ENCODE measurements at places on chromosomes 12 and 14.
A peak's percentile ranks its signal among the peaks of the same experiment; 100 is the strongest.

DNA sequence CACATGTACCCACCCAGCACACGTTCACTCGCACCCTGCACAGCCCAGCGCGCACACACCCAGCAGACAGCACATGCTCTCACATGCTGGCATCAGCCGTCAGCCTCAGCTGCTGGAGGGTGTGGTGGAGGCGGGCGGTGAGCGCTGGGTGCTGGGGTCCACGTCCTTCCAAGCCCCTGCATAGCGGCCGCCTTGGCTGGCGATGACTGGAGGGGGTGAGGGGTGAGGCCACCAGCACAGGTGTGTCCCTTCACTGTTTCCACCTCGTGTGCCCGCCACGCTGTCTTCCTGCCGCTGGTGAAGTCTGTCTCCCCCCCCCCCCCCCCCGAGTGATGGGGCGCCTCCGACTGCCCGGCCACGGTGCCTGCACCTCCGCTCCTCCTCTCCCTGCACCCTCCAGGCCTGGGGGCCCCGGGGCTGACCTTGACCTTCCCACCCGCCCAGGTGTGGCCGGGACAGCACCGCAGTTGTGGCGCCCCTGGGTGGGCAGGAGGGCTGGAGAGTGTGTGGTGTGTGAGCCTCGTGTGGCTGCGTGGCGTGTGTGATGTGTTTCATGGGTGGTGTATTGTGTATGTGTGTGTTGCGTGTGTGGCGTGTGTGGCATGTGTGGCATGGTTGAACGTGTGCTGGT lies 37.4 kb downstream of the NOC4L start:
- DNase-seq, result no peak

GRCh38 chr14:35699791-35700444 lies 109.2 kb downstream of the RALGAPA1 start:
- DNase-seq, result no peak

DNA sequence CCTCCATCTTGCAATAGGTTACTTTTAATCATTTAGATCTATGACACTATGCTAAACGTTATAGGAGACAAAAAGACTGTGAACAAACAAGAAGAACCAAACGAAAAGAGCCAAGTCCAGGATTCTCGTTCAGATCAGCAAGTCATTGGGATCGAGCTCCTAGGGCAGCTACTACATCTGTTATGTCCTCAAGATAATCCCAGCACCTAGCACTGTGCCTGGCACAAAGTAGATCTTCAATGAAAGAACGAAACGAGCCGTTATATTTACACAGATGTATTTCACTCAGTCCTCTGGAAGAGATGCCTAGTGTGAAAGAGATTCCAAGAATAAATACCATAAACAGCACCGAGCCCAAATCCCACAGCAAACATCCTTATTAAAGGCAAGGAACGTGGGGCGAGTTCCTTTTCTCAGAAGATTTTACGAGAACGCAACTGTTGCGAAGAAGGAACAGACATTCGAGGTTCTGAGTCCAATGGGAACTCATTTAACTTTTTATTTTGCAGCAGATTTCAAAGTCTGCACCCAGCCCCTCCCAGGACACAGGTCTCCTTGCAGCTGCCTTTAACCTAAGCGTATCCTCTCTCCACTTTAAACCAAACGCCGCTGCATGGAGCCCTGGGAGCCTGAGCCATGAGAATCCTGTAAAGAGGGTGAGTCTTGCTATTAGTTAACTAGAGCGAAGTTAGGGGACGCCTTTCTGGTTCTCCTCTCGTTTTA lies 544 bp upstream of the TDP1 start:
- DNase-seq, result peak; percentile 34

GRCh38 chr14:106201376-106201775 lies 675.0 kb downstream of the TMEM121 start:
- no peak for DNase-seq

DNA sequence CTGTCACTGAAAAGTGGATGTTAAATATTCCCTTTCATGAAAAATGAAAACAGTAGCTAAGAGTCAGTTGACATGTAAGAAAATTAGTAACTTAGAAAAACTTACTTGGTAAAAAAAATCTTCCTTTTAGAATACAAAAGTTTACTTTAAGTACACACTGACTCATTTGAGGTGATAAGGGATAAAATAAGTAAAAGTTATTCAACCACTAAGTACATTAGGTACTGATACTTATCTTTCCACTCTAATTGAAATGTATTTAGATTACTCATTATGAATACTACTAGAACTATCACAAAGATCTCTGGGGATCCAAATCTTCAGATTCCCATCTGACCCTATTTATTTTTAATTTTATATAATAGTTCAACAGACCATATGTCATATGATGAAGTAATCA lies 12.2 kb downstream of the SYCP3 start:
- no peak for DNase-seq

DNA sequence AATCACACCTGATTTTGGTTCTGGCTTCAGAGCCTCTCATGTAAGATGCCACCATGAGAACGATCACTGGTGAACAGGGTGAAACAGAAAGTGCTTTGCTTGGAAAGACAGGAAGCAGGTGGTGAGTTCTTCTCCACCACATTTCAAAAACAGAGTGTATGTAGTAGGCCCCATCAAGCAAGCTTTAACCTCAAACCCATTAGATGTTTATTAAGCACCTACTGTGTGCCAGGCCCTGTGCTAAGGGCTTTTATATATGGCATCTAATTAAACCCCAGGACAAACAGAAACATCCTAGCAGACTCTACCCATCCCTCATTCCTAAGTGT lies 47.8 kb upstream of the MED13L start:
- DNase-seq, result no peak

DNA sequence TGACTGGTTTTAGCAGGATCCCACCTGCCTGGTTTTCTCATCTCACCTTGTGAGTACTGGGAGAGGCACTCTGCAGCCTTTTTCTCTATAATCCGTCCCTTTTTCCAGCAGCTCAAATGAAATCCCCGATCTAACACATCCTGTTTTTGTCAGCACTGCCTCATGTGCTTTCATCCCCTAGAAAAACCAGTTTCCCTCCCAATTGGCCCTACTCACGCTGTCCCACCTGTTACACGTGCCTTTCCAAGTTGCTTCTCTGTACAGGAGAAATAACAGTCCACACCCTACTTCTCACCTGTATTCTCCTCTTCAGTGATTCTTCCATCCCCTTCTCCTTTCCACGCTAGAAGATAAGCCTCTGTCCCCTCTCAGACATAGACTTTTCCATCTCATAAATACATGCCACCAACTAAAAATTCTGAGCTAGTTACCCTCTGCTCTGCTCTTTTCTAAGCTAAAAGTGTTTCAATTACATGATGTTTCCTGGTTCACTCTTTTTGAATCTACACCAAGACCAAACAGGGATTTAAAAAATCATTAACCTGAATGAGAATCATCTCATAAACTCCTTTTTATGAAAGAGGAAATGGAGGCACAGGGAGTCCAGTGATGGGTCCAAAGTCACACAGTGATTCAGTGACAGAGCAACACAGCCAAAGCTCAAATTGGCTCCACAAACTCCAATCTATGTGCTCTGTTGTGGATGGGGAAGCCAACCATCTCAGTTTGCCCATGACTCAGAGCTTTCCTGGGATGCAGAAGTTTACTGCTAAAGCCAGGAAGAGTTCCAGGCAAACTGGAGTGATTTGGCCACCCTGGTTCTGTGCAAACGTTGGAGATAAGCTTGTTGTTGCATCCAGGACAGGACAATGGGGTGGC lies 240.0 kb upstream of the TMEM132C start:
- no peak for DNase-seq

- DNase-seq, result no peak
Observed at GRCh38 chr14:100577986-100578431, 9.2 kb downstream of the BEGAIN start.

GRCh38 chr12:15650399-15651128 lies 138.6 kb downstream of the EPS8 start:
- no peak for DNase-seq

DNA sequence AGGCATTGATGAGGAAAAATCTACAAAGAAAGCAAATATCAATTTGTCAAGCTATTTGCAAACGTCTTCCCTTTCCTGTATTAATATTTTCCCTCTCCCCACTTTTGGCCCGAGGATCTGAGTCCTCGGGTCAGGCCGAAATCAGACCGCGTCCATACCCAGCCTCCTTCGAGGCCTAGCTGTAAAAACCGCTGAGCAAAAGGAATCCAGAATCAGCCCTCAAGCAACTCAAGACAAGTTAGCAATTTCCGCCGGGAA lies 353 bp upstream of the MAPK1IP1L start:
- DNase-seq, result no peak

DNA sequence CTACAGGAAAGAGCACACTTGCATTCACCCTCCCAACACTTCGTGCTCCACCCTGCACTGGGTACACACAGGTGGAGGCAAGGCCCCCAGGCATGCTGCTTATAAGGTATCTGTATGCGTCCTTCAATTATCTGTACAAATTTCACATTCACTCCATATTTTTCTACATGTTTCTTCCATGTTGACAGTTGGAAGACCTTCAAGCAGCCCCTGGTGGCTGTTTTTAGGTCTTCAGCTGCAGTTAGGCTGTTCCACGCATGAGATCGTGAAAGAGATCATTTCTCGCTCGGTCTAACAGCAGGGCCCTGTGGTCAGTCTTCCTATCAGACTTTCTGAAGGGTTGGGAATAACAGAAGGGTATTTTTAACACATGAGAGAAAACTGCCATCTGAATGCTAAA lies 47.1 kb downstream of the PLXNC1 start:
- DNase-seq, result no peak

GRCh38 chr14:96978525-96979272 lies 181.5 kb downstream of the VRK1 start:
- no peak for DNase-seq

- no peak for DNase-seq
Observed at GRCh38 chr14:48504921-48505320, 829.5 kb upstream of the MDGA2 start.

DNA sequence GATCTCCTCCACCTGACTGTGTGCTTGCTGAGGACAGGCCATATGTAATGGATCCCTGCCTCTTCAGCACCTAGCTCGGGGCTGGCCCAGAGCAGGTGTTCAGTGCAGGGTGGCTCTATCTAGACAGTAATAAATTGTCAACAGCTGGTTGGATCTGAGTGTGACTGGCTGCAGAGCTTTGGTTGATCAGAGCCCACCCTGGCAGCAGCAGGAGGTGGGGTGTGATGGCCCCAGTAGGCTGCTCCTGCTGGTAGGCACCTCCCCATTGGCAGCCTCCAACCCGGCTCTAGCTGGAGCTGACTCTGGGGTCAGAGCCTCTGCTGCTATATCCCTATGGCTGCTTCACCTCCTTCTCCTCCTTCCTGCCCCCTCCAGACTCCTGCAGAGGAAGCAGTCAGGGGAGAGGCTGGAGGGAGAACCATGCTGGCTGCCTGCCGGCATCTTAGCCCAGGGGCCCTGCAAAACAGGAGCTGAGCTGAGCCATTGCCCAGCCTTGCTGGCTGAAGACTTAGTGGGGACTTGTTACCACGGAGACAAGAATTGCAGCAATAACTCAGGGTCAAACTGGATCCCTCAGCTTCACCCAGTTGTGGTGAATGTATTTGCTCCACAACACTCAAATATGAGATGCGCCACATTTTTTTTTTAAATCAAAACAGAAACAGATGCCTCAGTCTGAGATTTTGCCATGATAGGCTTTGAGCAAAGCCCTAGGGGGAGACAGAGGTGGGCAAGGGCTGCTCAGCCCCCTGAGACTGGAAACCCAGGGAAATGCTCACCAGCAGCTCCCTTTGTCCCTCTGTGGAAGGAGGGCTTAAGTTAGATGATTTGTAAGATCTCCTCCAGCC lies 22.2 kb downstream of the TMEM63C start:
- DNase-seq, result no peak

DNA sequence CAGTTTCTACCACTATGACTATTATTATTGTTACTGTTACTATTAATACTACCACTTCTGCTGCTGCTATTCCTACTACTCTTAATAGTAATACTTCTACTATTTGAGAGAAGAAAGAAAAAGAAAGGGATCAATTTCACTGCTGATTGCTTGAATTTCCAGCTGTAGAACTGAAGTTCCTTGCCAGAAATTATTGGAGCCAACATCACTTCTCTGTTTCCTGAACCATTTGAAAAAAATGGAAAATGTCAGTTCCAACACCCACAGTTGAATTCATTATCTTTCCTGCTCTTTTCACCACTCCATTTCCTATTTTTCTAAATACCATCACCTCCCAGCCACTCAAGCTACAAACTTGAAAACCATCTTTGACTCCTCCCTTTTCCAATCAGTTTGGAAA lies 54.1 kb upstream of the PIK3C2G start:
- DNase-seq, result no peak

DNA sequence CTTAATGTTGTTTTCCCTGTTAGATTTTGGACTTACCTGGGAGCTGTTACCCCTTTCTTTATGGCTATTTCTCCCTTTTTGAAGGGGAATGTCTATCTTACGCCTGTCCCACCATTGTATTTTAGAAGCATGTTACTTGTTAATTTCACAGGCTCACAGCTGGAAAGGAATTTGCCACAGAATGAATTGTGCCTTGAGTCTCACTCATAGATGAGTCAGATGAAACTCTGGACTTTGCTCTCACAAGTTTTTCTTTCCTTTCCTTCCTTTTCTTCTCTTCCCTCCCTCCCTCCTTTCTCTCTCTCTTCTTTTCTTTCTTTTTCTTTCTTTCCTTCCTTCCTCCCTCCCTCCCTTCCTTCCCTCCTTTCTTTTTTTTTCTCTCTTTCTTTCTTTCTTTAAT lies 9.3 kb upstream of the ATF7IP start:
- no peak for DNase-seq

DNA sequence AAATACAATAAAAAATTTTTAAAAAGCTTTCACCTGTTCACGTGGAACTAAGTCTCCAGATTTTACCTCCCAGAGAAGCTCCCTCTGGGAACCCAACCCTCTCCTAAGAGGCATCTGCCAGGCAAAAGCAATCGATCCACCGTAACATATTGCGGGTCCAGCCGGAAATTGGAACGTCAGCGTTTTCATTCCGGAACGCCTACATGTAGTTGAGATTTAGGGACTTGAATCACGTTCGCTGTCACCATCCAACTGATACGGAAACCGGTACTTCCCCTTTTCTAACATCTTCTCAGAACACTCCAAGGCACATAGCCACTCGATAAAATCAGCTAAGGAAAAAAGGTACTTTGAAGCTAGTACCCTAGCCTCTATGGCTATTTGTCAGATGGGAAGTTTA lies 70.3 kb downstream of the COX16 start:
- DNase-seq, result peak; percentile 72

DNA sequence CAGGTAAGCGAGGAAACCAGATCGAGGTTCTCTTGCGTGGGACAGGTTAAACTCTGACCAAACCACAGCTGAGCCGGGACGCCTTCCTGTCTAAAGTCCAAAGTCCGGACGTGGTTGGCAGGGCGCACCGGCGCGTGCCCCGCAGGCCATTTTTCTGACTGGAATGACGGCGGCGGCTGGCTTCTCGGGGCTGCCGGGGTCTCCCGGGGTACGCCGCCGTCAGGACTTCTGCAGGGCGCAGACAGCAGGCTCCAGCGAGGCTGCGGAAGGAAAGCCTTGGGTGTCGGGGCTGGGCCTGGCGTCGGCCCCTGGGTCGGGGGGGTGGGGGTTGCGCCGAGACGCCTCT lies 32.8 kb downstream of the MIA2 start:
- DNase-seq, result peak; percentile 59

Data from stimulated activated CD8-positive, alpha-beta memory T cell treated with anti-CD3 and anti-CD28 coated beads, Interleukin-4, amount 100 ng/mL, for 48 hours (primary cell).